ENCODE measurements at places on chromosomes 6 and 20.

GRCh38 chr6:117668736-117669135 is 6.5 kb upstream of the NUS1 start:
- no peak for DNase-seq

DNA sequence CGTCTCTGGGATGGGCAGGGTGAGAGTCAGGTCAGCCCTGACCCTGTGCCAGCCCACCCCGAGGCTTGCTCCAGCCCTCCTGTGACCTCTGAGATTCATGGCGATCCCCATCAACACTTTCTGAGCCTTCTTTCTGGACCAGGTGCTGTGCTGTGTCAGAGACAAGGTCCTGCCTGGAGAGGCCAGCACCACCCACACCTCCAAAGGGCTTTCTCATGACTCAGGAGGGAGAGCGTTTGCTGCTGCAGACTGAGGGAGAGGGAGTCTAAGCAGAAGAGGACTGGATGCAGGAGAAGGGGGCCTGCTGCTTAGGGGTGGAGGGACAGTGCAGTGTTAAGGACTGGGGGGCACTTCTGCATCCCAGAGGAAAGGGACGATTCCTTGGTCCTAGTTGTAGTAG is 193.5 kb downstream of the LRFN2 start:
- DNase-seq: no peak

DNA sequence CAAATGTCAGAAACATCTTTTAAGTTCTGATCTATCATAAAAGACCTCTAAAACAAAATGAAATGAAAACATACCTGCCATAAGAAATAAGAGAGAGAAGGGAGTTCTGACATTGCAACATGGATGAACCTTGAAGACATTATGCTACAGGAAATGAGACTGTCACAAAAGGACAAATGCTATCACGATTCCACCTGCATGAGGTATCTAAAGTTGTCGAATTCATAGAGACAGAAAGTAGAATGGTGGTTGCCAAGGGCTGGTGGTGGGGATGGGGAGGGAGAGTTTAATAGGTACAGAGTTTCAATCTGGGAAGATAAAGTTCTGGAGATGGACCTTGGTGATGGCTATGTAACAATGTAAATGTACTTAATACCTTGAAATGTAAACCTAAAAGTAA is 3.3 kb downstream of the EZR start:
- no peak for DNase-seq

- no peak for DNase-seq
Measured at GRCh38 chr6:112106562-112106961, 19.2 kb downstream of the FAM229B start.

DNA sequence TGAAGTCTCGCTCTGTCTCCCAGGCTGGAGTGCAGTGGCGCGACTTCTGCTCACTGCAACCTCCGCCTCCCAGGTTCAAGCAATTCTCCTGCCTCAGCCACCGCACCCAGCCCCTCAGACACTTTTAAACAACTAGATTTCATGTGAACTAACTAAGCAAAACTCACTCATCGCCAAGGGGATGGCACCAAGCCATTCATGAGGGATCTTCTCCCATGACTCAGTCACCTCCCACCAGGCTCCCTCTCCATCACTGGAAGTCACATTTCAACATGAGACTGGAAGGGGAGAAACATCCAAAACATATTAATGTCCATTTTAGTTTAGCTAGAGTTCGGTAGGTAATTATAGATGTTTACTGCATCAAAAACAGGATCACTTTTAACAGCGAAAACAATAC is 95.9 kb upstream of the PRL start:
- DNase-seq: no peak

DNA sequence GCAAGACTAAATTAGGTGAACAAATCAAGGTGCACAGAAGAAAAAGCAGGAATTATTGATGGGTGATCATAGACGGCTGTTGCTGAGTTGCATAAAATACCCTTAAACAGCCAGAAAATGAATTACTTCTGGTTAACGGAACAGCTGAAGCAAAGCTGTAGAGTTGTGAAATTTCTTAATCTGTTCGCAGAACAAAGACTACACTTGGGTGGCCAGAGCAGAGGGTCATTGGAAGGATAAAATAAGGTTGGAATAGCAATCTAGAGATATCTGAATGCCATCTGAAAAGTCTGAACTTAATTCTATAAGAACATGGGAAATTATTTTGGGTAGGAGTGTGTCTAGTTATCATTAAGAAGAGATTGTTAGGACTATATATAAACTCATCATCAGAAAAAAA is 339.1 kb upstream of the RSPO3 start:
- no peak for DNase-seq

GRCh38 chr6:81293896-81294295 is 458.6 kb downstream of the TENT5A start:
- no peak for DNase-seq

DNA sequence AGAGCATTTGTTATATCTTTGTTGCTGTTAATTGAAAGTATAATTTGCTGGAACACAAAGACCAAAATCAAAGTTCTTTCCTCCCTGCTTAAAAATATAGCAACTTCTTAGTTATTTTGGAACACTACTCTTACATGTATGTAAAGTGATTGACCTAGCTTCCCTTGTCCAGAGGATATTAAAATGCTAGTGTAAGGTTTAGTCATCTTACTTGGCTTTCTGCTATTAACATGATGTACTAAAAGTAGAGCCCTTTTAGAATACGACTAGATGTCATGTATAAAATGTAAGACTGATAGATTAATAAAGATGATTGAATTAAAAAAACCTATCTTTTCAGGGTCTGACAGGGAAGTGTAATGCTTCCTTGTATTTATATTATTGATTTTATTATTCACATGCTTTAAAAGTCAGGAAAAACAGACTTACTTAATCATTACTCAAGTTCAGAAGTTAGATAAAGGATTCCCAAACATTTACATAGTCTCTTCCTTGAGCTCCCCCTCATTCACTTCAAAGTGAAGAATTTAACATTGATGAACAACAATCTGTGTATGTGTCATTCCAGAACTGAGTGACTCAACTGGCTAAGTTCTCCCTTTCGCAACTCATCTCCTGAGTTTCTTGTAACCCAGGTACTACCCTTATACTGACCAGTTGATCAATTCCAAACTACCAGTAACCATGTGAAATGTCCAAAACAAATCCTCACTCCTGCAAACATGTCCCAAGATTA is 50.9 kb downstream of the BTBD9 start:
- DNase-seq: no peak

- no peak for DNase-seq
Measured at GRCh38 chr20:53707371-53708055, 113.9 kb upstream of the ZNF217 start.

GRCh38 chr6:34485321-34486060 is 19.6 kb downstream of the PACSIN1 start:
- DNase-seq: no peak

- DNase-seq: no peak
Measured at GRCh38 chr20:2869381-2869780, 3.9 kb upstream of the PTPRA start.

GRCh38 chr6:107442938-107443607 is 16.3 kb downstream of the PDSS2 start:
- DNase-seq: no peak
